ENCODE measurements at places on chromosomes 13 and 19.

GRCh38 chr13:101757446-101758039 is 305.1 kb downstream of the ITGBL1 start:
- peak; percentile 48 for DNase-seq

GRCh38 chr19:16361926-16362325 is 37.3 kb downstream of the KLF2 start:
- no peak for DNase-seq

DNA sequence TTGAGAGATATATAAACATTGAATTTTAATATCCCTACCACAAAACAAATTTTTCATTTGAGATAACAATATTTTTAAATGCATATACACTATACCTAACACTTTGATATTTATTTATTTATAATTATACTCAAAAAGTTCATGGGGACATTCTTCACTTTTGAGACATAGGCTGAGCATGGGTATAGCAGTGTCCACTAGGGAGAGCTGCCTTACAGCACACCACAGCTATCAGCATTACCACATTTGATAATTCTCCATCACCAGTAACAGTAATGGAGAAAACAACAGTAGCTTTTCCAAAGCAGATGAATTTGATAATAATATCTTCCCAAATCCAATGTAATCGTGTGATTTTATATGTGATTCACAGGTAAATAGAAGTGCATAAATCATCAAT is 626.1 kb downstream of the DACH1 start:
- no peak for DNase-seq

GRCh38 chr13:113535381-113535781 is 44.9 kb upstream of the DCUN1D2 start:
- no peak for DNase-seq

GRCh38 chr19:20273951-20274570 is 107.0 kb downstream of the ZNF486 start:
- no peak for DNase-seq

DNA sequence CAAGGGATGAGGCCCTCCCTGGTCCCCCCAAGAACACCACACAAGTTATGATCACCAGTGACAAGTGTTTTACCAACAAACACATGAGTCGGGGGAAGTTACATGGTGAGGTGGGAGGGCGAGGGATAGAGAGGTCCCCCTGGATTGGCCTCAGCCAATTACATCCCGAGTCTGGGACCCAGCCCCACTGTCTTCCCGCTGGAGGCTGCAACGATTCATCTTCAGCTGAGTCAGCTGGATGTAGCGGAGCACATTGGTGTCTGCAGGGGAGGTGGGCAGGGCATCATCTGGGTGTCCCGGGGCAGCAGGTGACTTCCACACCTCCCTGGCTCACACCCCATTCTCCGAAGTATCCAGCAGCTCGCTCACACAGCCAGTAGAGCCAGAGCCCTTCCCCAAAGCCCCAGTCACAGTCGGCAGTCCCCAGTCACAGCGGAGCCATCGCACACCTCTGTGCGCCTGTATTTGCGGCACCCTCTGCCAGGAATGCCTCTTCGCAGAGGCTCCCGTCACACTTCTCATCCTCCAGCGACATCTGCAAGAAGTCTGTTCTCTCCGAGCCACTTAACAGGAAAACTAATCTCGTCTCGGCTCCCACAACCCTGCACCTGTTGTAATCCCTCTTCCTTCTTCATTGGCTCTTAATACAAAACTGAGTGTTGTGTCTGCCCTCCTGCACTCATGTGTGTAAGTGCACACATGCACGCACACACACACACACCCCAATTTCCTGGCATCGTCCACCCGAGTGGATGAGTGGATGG is 2.0 kb downstream of the TTC9B start:
- DNase-seq: no peak

- DNase-seq: no peak
Observed at GRCh38 chr13:46613409-46614049, 60.6 kb downstream of the LRCH1 start.

DNA sequence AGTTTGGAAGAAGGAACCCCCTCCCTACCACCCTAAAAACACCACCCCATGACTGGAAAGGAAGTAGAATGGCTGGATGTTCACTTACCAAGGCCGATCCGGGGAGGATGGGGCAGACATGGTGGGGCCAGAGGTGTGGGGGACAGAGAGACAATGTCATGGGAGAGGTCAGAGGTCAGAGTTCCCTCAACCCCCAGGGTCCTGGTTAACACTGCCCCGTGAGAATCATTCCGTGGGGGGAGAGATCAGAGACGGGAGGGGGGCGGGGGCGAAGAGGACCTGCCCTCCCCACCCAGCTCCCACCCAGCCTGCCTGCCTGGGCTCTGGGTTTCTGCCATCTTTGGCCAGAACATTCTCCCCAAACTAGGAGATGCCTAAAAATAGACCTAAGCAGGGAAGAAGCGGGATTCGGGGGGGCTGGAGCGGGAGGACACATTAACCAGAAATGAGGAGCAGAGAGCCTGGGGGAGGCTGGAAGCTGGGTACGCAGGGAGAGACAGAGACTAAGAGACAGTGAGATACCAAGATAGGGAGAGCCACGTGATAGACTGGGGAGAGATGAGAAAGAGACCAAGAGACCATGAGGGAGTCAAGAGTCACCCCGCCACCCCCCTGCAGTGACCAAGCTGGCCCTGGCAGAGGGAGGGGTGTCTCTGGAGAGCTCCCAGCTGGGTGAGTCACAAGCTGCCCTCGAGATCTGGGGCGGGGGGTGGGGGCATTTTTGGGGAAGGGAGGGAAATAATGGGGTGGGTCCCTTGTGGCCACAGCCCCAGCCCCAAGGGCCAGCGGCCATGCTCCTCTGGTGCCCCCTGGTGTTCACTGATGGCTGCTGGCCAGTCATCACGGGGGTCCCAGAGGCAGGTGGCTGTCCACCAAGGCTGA is 6.1 kb upstream of the KANK2 start:
- DNase-seq: peak; percentile 34

DNA sequence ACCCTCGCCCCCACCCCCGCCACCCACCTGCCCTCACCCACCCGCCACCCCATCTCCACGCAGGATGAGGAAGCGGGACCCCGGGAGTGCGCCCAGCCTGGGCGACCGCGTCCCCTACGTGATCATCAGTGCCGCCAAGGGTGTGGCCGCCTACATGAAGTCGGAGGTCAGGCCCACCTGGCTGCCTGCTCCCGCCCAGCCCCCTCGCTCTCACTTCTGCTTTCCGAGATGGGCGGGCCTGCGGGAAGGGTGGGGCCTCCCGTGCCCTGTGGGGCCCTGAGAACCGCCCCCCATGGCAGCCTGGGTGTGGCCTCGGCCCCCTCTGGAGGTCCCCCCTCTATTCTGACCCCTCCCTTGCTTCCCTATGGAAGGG is 3.1 kb upstream of the SPIB start:
- DNase-seq: peak; percentile 22

- DNase-seq: no peak
Observed at GRCh38 chr13:42553098-42554046, 20.6 kb upstream of the TNFSF11 start.

DNA sequence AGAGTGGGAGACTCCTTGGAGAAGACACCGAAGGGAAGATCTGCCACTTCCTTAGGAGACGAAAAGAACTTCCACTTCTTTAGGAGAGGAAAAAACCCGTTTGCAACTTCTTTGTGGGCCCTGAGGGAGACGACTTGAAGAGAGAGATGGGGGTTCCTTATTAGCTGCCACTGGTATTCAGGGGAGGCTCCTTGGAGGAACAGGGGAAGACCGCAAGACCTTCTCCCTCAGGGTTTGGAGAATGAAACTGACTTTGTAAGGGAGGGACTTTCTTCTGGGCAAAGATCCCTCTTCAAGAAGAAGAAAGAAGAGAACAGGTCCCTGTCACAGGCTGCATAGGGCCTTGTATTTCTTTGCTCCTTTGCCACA is 416 bp downstream of the BCKDHA start:
- DNase-seq: no peak

- DNase-seq: no peak
Observed at GRCh38 chr13:113327766-113328471, 30.9 kb downstream of the LAMP1 start.

DNA sequence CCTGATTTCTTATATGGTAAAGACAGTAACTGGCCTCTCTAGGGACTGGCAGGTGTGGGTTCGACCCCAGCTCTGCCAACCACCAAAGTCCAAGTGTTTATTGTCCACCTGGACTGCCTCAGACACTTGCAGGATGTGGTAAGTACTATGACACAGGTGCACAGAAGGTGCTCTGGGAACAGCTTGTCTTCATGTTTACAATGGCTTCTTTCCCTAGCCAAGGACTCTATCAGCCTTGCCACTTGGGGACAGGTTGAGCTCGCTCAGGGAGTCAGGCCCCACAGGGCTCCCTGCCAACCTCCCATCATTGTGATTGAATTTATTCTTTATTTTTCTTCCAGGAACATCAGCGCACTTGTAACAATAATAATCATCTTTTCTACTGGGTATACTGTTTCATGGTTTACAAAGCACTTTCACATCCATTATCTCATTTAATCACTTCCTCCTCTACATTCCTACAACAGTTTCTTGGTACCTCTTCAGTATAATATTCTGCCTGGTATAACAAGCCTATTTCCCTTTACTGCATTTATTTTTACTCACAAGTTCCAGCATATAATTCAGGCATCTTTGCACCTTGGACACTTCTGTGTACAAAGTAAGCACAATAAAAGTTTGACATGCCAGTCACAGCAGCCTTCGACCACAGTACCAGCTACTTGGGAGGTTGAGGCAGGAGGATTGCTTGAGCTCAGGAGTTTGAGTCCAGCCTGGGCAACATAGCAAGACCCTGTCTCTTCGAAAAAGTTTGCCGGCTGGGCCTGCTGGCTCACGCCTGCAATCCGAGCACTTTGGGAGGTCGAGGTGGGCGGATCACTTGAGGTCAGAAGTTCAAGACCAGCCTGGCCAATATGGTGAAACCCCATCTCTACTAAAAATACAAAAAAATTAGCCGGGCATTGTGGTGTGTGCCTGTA is 24.2 kb upstream of the GATAD2A start:
- DNase-seq: no peak

GRCh38 chr19:6530386-6531162 is at the start of gene TNFSF9:
TSS of gene TNFSF9 (plus strand) at chr19:6531026. CDS start at chr19:6531037, 11 bp downstream.
- DNase-seq: peak; percentile 88

DNA sequence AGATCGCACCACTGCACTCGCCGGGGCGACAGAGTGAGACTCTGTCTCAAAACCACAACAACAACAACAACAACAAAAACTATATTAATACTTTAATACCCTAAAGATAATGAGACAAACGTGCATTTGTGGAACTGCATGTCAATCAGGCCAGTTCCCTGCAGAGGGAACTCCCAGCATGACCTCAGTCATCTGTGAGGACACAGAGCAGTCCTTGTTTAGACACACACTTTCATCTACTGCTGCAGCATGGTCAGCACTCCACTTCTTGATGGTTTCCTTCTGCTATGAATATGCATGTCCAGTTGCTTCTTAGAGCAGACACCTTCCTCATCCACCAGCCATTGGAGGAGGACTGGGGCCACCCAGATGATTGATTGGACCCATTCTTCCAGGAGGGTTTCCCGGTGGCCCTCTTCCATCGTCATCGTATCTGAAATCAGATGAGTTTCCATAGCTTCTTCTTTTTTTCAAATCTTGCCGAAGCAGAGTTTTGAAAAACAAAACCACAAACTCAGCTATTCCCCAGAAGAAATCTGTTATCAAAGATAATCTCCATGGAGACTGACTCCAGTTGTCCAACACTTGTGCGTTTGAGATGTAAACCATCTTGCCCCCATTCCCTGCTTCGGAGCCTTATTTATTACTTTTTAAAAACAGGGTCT is 26.5 kb downstream of the ZNF607 start:
- no peak for DNase-seq

- DNase-seq: no peak
Observed at GRCh38 chr13:19634256-19634740, 839 bp downstream of the MPHOSPH8 start.

DNA sequence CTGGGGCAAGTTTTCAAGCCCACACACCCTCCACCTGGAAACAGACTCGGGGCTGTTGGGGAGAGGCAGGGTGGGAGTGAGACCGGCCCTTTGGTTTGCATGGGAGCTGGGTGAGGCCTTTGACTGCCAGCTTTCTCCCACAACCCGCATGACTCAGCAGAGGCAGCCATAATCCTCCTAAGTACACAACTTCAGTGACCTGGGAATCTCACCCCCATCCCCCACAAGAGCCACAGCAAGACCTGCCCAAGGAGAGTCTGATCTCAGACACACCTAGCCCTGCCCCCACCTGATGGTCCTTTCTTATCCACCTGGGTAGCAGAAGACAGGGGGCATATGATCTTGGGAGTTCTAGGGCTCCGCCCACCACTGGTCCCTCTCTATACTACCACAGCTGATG is 1615.4 kb downstream of the EFNB2 start:
- no peak for DNase-seq

GRCh38 chr13:105450784-105451183 is 1084.7 kb downstream of the EFNB2 start:
- DNase-seq: no peak

GRCh38 chr13:83117046-83117445 is 765.2 kb downstream of the SLITRK1 start:
- no peak for DNase-seq

DNA sequence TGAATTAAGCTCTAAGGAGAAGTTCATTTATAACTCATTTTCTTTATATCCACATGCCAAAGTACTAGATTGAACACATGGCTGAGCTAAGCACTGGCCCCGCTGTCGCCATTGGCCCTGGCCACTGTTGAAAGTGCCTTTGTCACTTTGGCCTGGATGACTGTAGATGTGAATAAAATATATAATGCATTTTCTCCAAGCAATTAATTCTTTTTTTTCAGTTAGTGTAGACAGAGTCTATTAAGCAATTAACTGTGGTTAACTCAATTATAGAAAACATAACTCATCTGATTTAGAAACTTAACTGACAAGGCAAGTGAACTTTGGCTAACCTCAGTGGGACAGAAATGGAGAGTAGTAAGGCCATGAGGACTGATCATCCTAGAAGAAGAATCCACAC is 965.6 kb downstream of the EFNB2 start:
- no peak for DNase-seq

GRCh38 chr13:60572003-60572798 is 175.2 kb downstream of the TDRD3 start:
- DNase-seq: no peak

DNA sequence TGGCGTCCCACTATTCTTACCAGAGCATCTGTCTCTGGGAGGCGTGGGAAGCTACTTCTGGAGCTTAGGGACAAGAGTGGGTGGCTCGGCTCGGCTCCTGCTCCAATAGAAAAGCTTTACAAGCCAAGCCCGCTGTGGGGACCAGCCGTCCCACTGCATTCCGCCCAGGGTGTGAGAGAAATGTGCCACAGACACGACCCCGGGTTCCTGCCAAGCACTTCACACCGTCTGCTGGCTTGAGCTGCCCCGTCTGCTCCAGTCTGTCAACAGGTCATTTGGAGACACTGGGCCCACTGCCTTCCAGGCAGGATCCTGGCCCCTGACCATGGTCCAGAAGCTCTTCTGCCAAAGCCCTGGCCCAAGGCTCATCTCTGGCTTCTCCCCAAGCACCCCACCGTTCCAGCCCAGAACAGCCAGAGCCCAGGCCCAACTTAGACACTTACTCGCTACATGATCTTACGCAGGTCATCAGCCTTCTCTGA is 6.5 kb upstream of the FKRP start:
- no peak for DNase-seq

Data from CD4-positive, alpha-beta T cell treated with Interleukin-21 for 1 hour (primary cell).